ENCODE measurements at places on chromosomes 11 and 22.

- DNase-seq, result no peak
These were observed 29.4 kb downstream of the PACSIN2 start for GRCh38 chr22:42985531-42985905.

- DNase-seq, result no peak
These were observed 36.6 kb downstream of the C11orf58 start for GRCh38 chr11:16774936-16775613.

- no peak for DNase-seq
These were observed 15.2 kb upstream of the EHF start for GRCh38 chr11:34605481-34606325.

GRCh38 chr11:130405428-130405827 lies 23.0 kb downstream of the ADAMTS8 start:
- DNase-seq, result no peak

GRCh38 chr11:130197386-130198035 lies 37.9 kb downstream of the ST14 start:
- no peak for DNase-seq

- DNase-seq, result no peak
These were observed 92.9 kb downstream of the PRR5L start for GRCh38 chr11:36388951-36389350.

DNA sequence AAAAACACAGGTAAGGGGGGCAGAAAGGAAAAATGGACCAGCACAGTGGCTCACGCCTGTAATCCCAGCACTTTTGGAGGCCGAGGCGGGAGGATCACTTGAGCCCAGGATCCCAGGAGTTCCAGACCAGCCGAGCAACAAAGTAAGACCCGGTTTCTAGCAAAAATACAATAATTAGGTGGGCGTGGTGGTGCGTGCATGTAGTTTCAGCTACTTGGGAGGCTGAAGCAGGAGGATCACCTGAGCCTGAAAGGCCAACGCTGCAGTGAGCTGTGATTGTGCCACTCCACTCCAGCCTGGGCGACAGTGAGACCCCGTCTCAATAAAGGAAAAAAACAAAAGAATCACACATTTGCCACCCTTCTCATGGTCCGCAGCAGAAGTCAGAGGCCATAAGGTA lies 519.4 kb downstream of the BRD1 start:
- no peak for DNase-seq

DNA sequence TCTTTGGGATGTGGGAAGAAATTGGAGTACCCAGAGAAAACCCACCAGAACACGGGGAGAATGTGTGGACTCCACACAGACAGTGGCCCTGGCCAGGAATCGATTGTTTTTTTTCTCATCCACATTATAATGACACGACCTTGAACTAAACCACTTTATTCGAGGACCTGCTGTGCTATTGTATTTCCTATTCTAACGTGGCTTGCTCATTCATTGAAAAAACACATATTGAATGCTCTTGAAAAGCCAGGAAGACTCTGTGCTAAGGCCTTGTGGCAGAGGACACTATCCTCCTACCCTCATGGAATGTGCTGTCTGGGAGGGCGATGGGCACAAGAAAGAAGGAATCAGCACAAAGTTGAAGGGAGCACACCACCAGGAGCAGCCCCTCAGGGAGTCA lies 9.1 kb upstream of the SREBF2 start:
- no peak for DNase-seq

GRCh38 chr22:23519442-23520157 lies 60.5 kb downstream of the IGLL1 start:
- DNase-seq, result no peak

DNA sequence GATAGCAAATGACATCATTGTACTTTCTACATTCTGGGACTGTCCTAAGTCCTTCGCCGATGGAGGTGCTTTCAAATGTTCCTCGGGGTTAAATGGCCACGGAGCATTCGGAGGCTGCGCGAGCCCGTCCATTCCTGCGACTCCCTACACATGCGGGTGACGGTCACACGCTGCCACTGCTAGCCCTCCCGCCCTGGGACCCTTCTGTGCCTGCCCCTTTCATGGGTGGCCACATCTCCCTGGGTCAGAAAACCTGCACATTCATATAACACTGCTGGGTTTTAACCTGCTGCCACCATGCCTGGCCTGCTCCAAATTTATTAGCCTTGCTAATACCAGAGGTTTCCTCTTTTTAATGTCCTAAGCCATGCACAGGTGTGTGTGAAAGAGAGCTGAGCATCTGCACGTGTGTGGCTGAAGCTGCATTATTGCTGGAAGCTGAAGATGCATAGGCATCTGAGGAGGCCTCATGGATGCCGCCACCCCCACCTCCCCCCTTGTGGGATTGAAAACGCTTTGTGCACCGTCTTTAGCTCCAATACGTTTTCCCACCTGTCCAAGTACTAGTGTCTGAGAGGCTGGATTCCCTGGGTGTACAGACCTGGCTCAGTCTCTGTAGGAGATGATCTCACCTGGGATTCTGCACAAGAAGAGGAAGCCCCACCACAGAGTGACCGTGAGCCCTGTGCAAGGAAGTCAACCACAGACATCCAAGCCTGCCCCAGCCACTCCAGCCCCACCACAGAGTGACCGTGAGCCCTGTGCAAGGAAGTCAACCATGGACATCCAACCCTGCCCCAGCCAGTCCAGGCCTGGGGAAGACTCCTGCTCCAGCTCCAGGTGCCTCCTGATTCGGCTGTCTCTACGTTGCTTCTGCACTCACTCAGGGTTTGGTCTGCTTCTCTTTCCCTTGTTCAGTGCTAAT lies 626.4 kb downstream of the BRD1 start:
- no peak for DNase-seq

- DNase-seq, result no peak
These were observed 41.9 kb downstream of the CSNK2A3 start for GRCh38 chr11:11311169-11311568.

GRCh38 chr11:57434640-57435546 lies 8.0 kb upstream of the SLC43A3 start:
- no peak for DNase-seq

DNA sequence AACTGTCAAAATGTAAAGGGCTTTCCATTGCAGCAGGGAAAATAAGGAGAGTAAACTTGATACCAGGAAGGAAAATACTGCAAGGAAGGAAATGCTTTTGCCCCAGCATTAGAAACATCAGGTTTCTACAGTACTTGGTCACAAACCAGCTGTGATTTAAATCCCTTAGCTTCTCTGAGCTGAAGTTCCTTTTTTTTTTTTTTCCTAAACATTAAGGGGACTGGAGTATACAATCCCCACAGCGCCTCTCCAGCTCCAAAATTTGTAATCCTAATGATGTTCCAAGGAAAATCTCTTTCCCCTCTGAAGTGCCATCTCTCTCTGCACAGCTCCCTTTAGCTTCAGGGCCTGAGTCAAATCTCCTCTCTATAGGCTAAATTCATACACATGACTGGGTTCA lies 220.5 kb upstream of the PITPNB start:
- DNase-seq, result no peak

Measured in brain (organoid and tissue), 16 donors.